ENCODE measurements at places on chromosomes 16 and 17.

- DNase-seq = no peak
Measured at GRCh38 chr17:36485805-36486203, 677 bp upstream of the ZNHIT3 start.

DNA sequence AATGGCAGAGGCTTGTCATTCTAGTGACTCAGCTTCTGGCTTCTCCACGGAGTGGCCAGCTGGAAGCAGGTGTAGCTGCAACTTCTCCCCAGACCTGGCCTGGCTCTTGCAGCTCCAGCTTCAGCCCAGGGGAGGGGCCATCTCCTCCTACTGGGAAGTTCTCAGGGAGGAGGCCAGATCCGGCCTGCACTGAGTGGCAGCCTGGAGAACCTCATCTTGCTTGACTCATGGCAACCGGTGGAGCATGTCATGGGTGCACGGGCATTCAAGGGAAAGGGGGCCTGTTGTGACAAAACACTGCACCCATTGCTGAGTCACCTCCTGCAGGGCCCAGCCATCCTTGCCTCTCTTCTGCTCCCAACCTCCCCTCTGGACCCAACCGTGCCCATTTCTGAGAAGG, 273.9 kb upstream of the MAF start:
- no peak for DNase-seq

DNA sequence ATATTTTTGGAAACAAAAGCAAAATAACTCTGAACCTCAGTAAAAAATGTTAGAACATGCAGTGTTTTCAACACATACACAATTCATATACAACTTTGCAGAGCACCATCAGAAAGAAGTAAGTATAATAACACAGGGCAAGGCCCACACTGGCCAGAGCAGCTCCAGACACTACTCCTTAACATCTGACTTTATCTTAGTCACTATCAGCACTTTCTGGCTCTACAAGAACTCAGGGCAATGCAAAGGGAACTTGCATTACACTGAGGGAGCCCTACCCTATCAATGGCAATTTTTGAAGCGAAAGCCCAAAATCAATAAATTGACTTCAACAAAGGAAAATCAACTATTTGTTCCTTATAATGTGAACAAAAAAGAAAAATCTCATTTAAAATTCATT, 16.5 kb downstream of the RNF157 start:
- DNase-seq = no peak

GRCh38 chr17:32998887-32999228, 7.2 kb downstream of the SPACA3 start:
- no peak for DNase-seq

- no peak for DNase-seq
Measured at GRCh38 chr17:19569785-19570543, 36.3 kb downstream of the SLC47A1 start.

- DNase-seq = no peak
Measured at GRCh38 chr17:83071966-83072562, 7.3 kb upstream of the METRNL start.

GRCh38 chr16:17804857-17805256, 334.1 kb upstream of the XYLT1 start:
- DNase-seq = no peak

GRCh38 chr17:76714822-76715495, 4.2 kb upstream of the MXRA7 start:
- DNase-seq = peak; percentile 87

- DNase-seq = no peak
Measured at GRCh38 chr16:49439676-49440075, 66.1 kb downstream of the C16orf78 start.

GRCh38 chr17:44408786-44409185, 19.3 kb upstream of the ITGA2B start:
- no peak for DNase-seq

- DNase-seq = no peak
Measured at GRCh38 chr16:78362524-78363135, 263.2 kb downstream of the WWOX start.

DNA sequence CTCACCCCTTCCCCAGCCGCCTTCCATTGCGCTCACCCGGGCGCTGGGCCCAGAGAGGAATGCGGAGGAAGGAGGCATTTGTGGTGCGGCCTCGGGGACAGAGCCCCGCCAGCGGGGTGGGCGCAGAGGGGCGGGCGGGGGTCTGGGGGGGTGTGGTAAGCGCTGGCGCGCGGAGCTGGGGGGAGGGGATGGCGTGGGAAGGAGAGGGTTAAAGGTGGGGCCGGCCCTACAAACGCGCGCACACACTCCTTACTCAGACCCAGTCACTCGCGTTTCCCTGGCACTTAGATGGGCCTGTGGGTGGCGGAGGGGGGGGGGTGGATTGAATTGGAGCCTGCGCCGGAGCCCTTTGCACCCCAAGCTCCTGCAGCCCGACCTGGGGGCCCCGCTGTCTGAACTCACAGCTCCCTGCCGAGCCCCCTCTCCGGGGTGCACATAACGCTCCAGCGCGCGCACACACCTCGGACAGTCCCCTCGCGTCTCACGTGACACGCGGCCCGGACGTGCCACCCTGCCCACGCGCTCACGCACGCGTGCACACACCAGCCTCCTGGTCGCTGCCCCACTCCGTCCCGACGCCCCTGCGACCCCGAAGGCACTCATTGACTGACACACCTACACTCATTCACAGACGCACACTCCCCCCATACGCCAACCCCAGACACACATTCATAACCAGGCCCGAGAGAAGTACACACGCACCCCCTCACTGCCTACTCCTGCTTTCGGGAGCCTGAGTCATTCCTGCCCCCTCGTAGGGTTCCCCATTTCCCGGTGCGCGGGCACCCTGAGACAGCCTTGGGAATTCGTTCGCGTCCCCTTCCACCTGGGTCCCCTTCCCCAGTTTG, 844 bp downstream of the TBKBP1 start:
- no peak for DNase-seq

- no peak for DNase-seq
Measured at GRCh38 chr16:67105881-67106280, 3.9 kb upstream of the PHAF1 start.

DNA sequence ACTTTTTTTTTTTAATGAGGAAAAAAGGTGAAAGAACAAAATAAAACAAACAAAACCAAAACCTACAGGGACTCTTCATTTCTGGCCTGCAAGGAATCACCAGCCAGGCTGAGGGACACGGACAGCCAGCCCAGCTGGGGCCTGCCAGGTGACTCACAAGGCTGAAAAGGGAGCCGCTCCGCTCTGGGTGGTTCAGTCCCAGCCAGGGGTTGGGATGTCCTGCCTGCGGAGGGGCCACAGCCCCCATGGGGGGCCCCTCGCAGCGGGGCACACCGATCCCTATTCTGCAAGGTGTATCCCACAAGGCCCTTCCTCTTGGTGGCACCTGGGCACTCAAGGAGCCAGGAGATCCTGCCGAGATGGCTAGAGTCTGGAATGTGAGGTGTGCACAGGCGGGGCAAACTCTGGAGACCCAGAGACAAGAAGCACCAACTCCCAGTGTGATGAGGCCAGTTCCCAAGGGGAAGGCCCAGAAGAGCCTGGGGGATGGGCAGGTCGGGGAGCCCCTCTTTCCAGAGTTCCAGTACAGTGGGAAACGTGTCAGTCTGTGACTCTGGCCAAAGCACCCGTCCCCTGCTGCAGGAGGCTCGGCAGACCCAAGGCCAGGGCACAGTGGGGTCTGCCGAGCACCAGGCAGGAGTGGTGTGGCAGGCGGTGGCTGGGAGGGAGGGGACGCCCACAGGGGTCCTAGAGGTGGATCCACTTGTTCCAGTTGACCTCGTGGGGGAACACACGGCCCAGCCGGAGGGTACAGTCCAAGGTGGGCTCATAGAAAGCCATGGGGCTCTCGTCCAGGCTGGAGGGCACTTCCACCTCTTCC, 58.9 kb downstream of the IL21R start:
- no peak for DNase-seq

DNA sequence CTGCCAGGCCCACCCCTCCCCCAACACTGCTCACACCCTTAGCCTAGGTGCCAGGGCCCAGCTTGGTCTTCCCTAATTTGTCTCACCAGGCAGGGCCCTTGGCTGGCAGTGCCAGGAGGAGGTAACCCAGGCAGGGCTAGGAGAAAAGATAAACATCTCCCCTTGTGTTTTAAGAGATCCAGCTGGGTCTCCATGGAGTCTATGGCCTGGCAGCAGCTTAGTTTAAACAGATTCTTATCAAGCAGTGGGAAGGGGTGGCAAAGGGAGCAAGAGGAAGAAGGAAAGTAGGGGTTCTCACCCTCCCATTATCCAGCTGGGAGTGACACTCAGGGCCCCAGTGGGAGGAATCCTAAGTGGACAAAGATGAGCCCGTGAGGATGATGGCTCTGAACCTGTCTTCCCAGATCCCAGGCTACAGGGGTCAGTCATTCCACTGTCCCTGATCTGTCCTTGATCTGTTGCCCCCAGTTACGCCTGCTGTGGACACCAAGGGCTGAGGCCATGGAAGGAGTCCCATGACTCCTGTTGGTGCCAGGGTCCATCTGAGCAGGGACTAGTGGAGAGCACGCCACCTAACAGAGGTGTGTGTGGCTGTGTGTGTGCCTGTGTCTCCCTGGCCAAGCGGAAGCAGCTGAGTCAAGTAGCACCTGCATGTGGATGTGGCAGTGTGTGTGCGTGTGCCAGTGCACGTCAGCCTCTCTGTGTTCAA, 47.4 kb upstream of the MEIOC start:
- DNase-seq = no peak

DNA sequence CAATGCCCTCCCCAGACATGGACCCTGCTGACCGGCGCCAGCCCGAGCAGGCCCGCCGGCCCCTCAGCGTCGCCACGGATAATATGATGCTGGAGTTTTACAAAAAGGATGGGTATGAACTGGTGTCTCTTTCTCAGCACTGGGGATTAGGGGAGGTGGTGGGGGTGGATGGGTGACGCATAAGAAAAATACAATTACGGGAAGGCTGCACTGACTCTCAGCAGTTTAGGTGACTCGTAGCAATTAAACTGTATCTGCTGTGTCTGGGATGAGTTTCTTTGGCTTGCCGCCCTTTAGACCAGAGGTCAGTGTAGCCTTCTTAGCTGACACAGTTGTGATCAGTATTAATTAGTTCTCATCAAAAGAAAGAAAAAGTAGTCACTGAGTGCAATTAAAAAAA, 59.0 kb downstream of the ELAC2 start:
- no peak for DNase-seq

DNA sequence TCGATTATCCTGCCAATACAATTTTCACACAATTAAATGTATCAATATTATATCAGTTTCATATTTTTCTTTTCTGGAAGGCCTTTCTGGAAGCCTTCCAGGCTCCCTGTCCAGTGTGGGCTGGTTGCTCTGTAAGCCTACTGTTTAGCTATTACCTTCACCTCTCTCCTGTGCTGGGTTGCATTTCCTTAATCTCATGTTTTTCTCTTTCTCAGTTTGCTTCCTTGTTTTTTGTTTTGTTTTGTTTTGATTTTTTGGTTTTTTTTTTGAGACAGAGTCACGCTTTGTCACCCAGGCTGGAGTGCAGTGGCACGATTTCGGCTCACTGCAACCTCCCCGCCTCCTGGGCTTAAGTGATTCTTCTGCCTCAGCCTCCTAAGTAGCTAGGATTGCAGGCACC, 6.8 kb downstream of the SEPHS2 start:
- no peak for DNase-seq

DNA sequence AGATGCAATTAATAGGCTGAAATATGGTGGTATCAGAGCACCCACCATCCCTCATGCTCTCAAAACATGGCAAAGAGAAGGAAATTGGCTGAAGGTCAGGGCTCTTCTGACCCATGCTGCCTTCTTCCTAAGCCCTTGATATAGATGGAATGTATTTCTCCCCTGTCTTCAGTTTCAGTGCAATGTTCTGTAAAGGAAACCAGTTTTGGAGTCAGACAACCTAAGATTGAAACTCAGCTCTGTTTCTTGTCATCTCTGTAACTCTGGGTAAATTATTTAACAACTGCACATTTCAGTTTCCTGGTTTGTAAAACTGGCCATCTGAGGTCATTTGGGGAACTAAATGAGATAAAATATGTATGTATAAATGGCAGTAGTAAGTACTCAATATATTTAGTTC, 243.9 kb downstream of the CA10 start:
- no peak for DNase-seq

DNA sequence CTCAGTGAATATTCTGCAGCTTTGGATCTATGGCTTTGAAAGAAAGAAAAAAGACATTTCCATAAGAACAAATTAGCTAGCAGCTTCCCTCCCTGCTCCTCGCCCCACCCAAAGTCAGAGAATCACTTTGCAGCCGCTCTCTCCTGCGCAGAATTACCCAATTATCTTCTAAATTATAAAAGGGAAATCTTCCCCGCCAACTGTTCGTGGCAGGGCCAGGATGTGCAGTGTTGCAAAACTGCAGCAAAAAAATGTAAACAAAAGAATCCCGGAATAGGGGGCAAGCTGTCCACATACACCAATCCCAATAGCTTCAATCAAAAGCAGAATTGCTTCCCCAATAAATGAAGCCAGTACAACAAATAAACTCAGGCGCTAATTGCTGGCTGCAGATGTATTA, 510.6 kb downstream of the RBFOX1 start:
- no peak for DNase-seq

DNA sequence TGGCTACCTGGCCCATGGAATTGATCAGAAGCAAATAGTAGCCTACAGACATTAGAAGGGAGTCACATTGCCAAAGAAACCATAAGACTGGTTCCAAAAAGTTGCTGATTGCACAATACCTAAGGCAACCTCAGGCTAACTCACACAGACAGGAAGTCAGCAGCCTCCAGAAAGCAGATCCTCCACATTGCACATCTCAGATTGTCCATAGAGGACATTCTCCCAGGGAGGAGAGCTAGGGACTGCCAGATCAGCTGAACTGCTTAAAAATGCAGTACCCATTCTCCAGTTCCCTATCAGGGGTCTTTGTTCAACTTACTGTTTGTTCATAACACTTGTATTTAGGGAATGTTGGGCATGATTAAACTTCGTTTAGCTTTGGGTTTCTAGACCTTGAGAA, 4.2 kb downstream of the CCL3 start:
- no peak for DNase-seq

- no peak for DNase-seq
Measured at GRCh38 chr17:7589891-7590691, at the start of gene SOX15. SOX15 (minus strand) TSS chr17:7590094; CDS start chr17:7589676, 418 bp downstream.

DNA sequence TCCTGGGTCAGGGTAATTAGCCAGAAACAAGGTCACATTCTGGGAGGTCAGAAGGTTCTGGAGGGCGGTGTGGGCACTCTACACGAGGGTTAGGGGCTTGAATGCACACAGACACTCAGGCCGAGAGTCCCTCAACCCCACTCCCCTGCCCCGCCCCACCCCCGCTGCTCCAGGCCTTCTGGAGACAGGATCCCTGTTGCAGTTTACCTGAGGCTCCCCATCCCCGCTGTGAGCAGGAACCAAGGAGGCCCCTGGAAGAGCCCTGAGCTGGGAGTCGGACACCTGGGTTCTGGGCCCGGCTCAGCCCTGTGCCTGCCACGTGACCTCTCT, 4.4 kb upstream of the ACTG1 start:
- no peak for DNase-seq

- no peak for DNase-seq
Measured at GRCh38 chr17:50596191-50597037, 35.9 kb downstream of the CACNA1G start.

- DNase-seq = no peak
Measured at GRCh38 chr17:7780736-7781135, 53.3 kb upstream of the KDM6B start.

DNA sequence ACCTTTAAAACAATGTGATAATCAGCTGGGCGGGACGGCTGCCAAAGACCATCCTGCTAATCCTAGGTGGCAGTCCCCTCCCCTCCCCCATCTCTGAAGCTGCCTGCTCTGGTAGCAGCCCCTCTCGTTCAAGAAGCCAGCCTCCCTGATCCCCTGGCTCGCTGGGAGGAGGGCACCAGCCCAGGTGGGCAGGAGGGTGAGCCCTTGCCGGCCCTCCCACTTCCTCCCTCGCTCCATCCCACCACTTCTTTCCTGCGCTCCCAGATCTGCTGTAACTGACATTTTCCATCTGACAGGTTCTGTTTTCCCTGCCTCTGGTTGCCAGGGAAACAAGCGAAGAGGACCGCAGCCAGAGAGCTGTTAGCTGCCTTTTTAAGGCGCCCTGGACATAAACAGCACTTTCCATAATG, 155.7 kb upstream of the TNRC6C start:
- no peak for DNase-seq
